NAMALWA (cell line): ENCODE measurements at places on chromosomes 11 and 22.

GRCh38 chr22:22552630-22553029 is 6.4 kb downstream of the PRAME start:
- no peak for DNase-seq

DNA sequence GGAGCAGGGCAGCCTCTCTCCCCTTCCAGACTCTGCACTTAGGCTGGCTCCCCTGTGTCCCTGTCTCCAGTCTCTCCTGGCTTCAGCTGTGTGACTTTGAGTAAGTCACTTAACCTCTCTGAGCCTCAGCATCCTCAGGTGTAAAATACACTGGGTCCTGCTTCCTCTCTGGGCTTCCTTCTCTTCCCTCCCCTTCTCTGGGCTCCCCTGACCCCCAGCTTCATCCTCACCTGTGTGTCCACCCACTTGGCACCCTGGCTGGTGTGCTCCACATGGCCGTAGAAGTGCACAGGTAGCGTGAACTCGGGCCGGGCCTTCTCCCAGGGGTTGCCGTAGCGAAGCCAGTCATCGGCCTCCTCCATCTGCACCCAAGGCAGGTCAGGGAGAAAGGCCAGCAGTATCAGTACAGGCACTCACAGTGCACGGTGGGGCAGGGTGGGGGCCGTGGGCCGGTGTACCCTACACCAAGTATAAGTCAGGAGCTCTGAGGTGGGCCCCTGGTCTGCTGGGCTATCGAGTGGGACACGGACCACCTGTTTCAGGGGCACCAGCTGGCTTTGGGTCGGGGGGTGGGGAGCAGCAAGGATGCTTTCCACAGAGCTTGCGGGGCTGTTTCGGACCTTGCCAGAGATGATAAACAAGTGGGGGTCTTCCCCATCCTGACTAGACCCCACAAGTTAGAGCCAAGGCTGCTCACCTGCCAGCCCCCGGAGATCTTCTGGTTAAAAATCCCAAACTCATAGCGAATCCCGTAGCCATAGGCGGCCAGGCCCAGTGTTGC is 2.0 kb downstream of the PYGM start:
- DNase-seq, result no peak

DNA sequence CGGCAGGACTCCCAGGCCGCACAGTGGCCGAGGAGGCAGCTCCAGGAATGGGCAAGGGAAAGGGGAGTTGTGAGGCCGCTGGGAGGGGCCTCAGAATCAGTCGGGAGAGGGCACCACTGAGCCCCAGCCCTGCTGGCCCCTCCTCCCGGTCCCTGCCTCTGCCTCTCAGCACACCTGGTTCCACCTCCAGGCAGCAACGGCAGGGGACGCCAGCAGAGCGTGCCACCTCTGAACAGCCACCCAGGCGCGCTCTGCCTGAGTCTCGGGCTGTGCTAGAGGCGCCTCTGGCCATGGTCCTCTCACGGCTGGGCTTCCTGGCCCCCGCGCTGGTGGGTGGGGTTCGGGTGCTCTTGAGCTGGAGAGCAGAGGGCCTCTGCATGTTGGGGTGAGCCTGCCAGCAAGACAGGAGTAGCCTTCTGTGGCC is 33.0 kb downstream of the MOB2 start:
- DNase-seq, result peak; percentile 61

- no peak for DNase-seq
Measured at GRCh38 chr11:130261571-130261970, 53.1 kb downstream of the ZBTB44 start.

DNA sequence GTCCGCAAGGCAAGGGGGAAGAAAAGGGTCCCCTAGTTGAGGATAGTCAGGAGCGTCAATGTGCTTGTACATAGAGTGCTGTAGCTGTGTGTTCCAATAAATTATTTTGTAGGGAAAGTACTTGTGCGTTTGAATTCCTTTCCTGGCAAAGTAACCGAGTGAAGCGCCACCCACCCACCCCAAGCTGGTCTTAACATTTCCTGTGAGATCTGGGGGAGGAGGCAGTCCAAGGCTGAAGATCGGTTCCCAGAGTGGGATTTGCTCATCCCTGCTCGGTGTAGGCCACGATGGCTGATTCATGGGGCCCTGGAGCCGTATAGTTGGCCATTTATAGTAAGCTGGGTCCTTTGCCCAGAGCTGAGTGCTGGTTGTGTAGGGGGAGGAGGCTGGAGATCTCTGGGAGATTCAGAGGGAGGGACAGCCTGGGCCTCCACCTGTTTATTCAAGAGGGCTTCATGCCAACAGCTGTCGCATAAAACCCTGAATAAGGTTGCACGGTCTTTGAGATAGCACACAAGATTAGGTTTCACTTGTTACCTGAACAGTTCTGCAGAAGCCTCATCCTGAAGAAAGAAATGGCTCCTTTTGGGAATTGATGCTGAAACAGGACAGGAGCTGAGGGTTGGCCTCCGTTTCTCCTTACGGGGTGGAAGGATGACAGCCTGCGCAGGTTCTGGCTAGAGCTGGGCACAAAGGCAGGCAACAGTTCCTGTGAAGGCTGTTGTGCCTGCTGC is 2.4 kb downstream of the ATF4 start:
- peak; percentile 73 for DNase-seq

GRCh38 chr11:133418218-133418617 is 114.1 kb downstream of the OPCML start:
- no peak for DNase-seq

GRCh38 chr11:59787816-59788215 is 22.8 kb downstream of the MRPL16 start:
- no peak for DNase-seq

- no peak for DNase-seq
Measured at GRCh38 chr22:28002181-28002700, 83.2 kb upstream of the PITPNB start.

- DNase-seq, result no peak
Measured at GRCh38 chr11:81220146-81220895, 1513.3 kb downstream of the FAM181B start.

DNA sequence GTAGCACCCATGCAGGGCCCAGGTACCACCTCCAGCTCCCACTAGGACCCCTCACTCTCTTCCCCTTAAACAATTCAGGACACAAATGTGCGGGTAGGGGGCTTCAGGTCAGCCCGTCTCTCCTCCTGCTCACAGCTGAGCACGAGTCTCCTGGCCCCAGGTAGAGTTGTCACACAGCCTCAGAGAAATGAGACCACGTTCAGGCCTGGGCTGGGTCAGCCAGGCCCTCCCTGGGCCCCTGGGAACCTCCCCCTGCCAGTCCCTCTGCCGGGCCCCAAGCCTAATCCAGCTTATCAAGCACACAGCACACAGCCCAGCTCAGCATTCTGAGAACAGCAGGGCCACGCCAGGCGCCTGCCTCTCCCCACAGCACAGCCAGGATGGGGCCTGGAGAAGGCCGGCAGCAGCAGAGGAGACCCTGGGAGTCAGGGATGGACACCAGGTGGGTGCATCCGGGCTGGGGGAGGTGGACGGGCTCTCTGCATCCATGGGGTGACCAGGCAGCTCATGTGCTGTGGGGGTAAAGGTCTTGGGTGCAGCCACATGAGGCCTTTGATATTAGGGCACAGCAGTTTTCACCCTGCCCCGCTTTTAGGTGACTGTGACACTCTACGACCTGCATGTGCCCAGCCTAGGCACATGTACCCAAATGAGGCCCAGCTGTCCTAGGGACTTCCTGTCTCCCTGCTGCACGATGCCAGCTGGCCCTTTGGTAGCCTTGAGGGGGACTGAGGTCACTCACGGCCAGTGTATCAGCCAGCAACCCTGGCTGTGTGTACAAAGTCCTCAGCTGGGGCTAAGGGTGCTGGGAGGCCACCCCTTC is 87.0 kb downstream of the MORC2 start:
- DNase-seq, result no peak

DNA sequence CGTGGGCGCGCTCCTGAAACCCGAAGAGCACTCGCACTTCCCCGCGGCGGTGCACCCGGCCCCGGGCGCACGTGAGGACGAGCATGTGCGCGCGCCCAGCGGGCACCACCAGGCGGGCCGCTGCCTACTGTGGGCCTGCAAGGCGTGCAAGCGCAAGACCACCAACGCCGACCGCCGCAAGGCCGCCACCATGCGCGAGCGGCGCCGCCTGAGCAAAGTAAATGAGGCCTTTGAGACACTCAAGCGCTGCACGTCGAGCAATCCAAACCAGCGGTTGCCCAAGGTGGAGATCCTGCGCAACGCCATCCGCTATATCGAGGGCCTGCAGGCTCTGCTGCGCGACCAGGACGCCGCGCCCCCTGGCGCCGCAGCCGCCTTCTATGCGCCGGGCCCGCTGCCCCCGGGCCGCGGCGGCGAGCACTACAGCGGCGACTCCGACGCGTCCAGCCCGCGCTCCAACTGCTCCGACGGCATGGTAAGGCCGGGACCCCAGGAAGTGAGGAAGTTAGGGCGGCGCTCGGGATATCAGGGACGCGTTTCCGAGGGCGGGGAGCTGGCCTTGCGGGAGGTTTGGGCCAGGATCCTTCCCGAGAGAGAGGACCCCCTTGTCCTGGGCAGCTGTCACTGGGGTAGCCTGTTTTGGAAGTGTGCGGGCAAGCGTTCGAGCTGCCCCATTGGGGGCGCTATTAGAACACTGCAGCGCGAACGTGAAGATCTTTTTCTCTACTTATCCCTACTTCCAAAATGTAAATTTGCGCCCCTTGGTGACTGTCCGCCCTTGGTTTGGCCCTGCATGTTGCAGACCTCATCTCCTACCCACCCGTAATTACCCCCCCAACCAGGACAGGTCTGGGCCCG is 796 bp downstream of the MYOD1 start:
- DNase-seq, result no peak

DNA sequence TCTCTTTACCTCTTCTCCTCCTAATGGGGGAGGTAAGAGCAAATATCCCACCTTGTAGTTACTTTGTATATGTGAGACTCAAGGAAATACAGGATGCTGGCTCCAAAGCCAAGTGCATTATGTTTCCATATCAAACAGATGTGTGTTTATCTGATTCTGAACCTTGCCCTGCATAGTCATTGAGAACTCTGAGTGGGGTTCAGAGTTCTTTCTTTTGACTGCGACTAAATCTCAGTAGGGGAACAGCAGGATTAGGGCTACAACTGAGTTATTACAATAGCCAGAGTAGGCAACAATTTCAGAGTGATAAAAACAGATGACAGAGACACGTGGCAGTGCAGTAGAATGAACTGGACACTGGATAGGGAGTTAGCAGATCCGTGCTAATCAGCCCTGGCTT is 34.1 kb upstream of the TLCD5 start:
- DNase-seq, result no peak

- DNase-seq, result no peak
Measured at GRCh38 chr11:62401356-62401755, 17.5 kb upstream of the SCGB1A1 start.
